Stimulated activated CD4-positive, alpha-beta T cell treated with anti-CD3 and anti-CD28 coated beads, Interleukin-15, amount 100 ng/mL, for 1 hour (primary cell): ENCODE measurements at places on chromosomes 1 and 21.

DNA sequence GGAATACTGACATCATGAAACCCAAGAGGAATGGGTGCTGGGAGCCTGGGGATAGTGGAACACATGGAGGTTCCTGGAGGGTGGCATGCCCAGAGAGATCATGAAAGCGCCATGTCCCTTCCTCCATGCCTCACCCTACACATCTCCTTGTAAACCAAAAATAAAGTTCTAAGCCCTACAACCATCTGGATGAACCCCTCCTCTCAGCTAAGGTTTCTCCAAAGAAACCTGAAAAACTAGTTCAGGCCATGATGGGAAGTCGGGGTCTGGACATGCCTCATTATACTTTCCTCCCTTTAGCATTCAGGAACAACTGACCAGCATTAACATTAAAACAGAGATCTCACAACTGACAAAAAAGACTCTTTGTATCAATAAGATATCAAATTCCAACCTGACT lies 68.5 kb downstream of the ACBD6 start:
- no peak for DNase-seq

GRCh38 chr1:237873487-237874211 lies 17.1 kb downstream of the ZP4 start:
- no peak for DNase-seq

GRCh38 chr1:180994262-180994661 lies 28.4 kb downstream of the STX6 start:
- no peak for DNase-seq

DNA sequence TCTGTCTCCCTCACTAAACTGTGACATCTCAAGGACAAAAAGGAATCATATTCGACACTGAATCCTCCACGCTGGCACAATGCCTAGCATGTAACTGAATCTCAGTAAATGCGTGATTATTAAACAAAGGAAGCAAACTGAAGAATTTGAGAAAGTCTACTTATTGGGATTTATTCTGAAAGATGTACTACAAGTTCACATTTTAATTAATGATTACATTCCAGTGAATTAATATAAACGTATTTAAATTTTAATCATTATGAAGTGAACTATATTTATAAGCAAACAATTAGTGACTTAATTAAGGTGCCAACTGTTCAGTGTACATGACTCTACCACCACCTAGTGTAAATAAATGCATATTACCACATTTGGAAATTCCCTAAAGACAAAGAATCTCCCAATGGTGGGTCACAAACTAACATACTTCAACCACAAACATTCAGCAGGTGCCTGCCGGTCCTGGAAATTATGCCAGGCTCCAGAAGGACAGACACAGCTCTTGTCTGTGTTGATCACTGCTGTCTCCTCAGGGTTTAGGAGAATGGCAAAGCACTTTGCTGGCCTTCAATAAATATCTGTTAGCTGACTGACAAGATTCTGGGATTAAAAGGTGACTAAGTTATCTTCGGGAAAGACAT lies 56.3 kb downstream of the SMYD3 start:
- no peak for DNase-seq
